Tibial nerve (tissue), 4 donors: ENCODE measurements at places on chromosomes 12 and 14. TPM values are rescaled to one million over a fixed set of nuclear protein-coding genes. Genes with fewer than 3 reads are reported as not detected.

Gene MLXIP
- 57.0 TPM for total RNA-seq

DNA sequence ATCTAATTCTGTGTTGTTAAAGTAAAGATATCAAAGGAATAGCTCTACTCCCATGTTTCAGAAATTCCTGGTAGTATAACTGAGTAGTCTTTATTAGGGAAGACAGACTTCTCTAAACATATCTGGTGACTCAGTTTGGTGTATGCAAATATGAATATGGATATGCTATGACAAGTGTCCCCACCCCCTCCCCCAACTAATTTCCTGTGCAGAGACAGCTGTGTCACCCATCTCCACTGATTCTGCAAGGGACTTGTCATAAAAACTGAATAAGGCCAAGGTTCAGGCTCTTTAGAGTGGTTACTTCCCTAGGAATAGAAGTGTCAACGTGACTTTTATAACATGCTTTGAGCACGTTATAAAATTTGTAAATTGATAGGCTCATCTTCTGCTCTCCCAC is 429.1 kb downstream of the DAD1 start:
- DNase-seq: no peak

DNA sequence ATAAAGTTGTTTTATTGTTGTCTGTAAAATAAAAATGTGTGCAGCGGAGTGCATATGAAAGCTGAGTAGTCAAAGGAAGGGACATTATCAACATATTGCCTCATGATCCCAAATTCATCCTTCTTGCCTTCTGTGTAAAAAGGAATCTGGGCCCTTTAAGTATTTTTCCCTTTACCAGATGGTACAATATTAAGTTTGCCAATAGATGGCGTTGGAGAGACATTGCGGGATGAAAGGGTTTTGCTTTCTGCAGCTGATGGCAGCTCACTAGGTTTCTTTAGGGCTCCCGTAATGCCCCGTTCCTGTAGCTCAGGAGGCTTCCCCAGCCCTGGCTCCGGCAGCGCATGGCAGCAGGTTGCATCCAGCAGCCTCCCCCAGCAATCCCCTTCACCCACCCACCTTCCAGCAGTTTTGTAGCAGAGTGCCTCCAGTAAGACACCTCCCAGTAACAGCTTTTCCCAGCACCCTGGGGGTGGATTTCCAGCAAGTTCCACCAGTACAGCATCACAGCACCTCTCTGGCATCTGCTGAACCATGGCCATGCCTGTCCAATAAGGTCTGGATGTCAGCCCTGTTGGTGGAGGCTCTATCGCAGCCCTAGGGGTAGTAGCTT is 354.4 kb downstream of the MED13L start:
- DNase-seq: no peak

Gene EEA1
- 22.1 TPM for total RNA-seq

Gene MFAP5
- 153 TPM for total RNA-seq

DNA sequence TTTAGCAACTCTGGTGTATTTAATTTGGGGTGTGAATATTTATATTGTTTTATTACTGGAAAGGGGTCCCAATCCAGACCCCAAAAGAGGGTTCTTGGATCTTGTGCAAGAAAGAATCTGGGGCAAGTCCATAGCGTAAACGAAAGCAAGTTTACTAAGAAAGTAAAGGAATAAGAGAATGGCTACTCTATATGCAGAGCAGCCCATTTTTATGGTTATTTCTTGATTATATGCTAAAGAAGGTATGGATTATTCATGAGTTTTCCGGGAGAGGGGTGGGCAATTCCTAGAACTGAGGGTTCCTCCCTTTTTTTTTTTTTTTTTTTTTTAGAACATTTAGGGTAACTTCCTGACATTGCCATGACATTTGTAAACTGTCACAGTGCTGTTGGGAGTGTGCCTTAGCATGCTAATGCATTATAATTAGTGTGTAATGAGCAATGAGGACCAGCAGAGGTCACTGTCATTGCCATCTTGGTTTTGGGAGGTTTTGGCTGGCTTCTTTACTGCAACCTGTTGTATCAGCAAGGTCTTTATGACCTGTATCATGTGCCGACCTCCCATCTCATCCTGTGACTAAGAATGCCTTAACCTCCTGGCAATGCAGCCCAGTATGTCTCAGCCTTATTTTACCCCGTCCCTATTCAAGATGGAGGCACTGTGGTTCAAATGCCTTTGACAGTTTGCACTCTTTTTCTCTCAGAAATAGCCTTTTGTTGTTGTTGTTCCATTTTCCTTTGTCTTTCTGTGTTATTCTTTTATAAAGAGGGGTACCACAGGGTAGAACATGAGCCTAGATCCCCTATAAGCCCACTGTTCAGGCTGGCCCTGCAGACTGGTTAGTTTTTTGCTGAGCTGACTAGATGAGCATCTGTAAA is 75.5 kb upstream of the DCD start:
- DNase-seq: no peak

DNA sequence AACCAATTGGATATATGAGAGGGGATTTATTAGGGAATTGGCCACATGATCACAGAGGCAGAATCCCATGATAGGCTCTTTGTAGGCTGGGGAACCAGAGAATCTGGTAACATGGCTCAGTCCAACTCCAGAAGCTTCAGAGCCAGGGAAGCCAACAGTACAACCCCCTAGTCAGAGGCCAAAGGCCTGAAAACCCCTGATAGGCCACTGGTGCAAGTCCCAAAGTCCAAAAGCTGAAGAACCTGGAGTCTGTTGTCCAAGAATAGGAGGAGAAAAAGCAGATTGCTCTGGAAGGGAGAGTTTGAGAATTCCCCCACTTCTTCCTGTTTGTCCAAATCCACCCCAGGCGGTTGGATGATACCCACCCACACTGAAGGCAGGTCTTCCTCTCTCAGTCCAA is 8.2 kb upstream of the TROAP start:
- DNase-seq: no peak

GRCh38 chr14:88323523-88324199 is 592 bp upstream of the KCNK10 start:
- DNase-seq: no peak

DNA sequence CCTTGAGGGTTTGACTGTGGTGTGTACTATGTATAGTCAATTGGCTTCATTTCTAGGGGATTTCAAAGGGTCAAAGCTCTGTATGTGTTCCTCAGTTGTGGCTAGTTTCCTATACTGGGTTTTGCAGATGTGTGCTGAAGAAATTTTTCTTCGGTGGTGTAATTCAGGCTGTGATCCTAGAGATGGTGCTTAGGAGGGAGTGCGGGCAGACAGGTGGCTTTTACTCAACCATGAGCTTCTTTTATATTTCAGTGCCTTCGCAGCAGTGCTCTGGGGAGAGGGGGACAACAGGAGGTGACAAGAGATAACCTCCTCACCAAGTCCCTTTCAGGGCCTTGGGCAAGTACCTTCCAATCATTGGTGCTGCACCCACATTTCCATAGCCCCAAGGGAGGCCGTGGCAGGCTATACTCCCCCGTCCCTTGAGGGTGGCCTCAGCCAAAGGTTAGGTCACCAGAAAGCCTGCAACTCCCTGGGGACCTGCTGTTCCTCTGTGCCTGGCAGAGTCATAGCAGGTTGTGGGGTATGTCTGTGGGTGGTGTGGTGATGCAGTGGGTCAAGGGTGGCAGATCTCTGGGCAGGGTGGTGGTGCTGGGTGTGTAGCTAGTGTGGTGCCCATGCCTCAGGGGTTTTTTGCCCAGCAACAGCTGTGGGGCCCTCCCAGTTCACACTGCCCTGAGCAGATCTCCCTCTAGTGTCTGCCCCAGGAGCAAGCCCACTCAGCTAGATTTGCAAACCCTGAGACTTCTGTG is 37.0 kb upstream of the TMX1 start:
- DNase-seq: no peak

Gene B4GALNT3
- 7.9 TPM for total RNA-seq

Gene KLRK1
- total RNA-seq: 2.9 TPM

- DNase-seq: no peak
Measured at GRCh38 chr12:12510141-12510540, 52.5 kb downstream of the DUSP16 start.

Gene COCH
- total RNA-seq: 10.3 TPM

DNA sequence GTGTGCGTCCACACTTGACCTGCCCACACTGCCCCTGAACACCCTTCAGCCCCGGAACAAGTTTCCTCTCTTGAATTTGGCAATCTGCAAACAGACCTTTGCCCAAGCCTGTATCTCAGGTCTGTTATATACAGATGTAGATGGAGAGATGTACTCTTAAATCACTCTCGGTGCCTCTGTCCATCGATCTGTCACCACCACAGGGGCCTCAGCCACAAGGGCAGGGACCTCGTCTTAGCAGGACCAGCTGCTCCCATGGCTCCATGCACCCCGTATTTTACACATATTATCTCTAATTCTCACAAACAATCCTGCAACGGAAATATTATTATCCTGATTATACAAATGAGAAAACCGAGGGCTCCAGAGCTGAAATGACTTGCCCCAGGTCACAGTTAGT is 313.4 kb downstream of the BCL11B start:
- DNase-seq: no peak

- DNase-seq: no peak
Measured at GRCh38 chr12:111471236-111471635, 65.5 kb downstream of the SH2B3 start.

Gene SMIM41
- 28.0 TPM for total RNA-seq

Gene CCDC197
- not detected for total RNA-seq

GRCh38 chr14:102774391-102775153 is 2.7 kb upstream of the TRAF3 start:
- DNase-seq: no peak

DNA sequence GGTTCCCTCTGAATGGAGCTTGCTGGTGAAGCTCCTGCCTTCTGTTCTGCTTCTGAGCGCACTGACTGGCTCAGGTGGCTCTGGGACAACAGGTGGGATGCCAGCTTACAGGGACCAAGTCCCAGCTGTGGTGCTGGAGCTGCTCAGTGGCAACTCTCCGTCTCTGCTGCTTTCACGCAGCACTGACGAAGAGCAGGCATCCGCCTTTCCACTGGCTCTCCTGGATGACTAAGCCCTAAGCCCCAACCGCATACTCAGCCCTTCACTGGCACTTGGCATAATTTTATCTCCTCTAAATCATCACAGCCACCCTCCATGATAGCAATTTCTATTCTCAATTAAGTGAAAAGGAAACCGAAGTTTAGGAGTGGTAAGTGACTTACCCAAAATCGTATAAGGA is 3.7 kb upstream of the RTL1 start:
- DNase-seq: no peak

- no peak for DNase-seq
Measured at GRCh38 chr12:127393896-127394295, 873.1 kb upstream of the TMEM132C start.

Gene WNT5B
- total RNA-seq: 34.1 TPM

DNA sequence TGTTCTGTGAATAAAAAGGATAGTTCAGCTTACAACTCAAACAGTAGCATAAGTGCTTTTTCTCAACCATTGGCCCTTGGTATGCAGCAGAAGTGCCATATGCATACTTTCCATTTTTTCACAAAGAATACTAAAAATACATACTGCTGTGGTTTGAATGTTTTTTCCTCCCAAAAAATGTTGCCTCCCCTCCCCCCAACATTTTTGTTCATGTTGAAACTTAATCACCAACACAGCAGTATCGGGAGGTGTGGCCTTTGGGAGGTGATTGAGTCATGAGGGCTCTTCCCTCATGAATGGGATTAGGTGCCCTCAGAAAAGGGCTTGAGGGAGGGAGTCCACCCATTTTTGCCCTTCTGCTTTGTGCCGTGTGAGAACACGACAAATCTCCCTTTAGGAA is 198.6 kb downstream of the ESR2 start:
- DNase-seq: no peak
